ENCODE measurements at places on chromosomes 16 and 17.

DNA sequence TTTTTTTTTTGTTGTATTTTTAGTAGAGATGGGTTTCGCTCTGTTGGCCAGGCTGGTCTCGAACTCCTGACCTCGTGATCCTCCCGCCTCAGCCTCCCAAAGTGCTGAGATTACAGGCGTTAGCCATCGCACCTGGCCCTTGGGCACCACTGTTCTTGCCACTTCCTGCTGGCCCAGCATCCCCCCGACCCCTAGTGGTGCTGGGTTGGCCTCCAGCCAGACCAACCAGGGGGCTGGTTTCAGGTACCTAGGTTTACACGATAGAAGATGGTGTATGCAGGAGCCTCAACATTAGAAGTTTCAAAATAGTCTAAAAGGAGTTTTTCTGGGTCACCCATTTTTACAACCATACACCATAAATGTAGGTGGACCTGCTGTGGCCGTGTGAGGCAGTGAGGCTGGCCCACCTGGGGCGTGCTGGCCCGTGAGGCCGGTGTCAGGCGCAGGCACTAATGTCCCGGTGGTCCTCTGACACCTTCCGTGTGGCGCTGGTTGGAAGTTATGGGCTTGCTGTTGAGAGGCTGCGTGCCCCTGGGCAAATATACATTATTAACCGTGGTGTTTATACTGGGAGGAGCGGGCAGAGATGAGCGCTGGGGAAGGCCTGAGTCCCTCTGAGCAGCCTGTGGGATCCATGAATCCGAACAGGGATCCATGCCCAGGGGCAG is 43.5 kb downstream of the CFAP20 start:
- DNase-seq = no peak

DNA sequence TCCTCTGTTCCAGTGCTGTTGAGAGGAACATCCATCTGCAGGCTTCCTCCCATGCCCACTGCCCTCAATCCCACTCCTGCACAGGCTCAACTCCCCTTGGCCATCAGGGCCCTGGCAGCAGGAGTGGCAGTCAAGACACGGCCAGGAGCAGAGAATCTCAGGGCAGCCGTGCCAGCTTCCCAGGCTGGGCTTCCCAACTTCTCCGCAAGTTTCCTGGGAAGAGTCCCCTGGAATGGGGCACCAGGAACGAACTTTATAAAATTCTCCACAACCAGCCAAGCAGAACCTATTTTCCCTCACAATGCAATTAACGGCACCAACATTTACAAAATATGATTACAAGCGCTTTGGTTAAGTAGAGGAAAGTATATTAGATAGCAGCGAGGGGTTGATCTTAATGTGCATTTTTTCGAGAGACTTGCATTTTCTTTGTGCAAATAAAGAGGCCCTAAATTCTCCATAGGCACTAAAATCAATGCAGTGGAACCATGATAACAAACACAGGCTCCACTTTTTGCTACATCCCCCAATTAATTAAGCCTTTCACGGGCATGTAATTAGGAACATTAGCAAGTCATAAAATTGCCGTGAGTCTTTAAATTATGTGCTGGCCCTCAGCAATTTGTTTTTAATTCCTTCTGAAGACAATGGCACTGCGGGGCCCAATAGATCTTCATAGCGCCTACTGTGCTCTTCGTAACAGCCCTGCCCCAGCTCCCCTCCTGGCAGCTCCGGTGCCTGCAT is 99.9 kb upstream of the LHX1 start:
- no peak for DNase-seq

DNA sequence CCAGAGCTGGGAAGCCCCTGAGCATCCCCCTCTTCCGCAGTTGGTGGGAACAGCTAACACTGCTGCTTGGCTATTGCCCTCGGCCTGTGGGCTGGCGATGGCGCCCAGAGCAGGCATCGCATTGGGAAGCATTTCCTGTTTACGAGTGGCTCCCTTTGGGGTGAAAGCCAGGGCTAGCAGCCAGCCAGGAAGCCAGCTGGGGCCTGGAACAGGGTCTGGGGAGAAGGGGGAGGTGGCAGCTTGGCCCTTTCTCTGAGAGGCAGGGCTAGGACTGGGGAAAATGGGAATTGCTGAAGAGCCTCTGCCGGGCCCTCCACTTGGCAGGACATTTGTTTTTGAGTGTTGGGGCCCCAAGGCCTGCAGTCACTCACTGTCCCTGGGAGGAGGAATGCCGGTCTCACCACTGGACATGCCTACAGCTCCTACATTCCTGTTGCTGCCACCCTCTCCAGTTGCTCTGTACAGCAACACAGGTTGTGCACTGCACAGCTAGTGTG is 2.4 kb upstream of the MTSS2 start:
- DNase-seq = no peak

DNA sequence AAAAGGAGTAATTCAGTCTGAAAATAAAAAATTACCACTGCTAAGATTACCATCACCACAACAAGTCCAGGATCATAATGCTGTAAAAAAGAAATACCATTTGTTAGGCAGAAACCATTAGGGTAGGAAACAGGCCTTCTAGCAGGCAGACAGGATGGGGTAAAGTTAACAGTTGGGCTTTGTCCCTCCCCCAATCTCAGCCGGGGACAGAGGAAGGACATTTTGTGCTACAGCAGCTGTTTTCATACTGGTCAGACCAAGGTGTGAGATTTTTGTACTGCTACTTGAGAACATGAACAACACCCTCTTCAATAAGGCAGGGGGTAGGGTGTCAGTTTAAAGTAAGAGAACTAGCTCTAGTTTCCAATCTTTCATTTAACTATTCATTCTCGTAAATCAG is 49.2 kb upstream of the ITGA2B start:
- DNase-seq = no peak

DNA sequence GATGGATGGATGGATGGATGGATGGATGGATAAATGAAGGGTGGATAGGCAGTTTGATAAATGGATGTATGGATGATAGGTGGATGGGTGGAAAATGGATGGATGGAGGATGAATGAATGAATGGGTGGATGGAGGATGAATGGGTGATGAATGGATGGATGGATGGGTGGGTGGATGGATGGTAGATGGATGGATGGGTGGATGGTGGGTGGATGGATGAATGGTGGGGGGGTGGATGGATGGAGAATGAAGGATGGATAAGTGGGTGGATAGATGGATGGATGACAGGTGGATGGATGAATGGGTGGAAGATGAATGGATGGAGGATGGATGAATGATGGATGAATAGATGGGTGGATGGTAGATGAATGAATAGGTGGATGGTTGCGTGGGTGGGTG is 70.1 kb upstream of the BCO1 start:
- DNase-seq = no peak

Data from NCI-H2227 treated with DMSO at 0.1 percent for 48 hours (cell line).